NCI-H526 treated with DMSO at 0.1 percent for 48 hours (cell line): ENCODE measurements at places on chromosomes 16 and 17.

DNA sequence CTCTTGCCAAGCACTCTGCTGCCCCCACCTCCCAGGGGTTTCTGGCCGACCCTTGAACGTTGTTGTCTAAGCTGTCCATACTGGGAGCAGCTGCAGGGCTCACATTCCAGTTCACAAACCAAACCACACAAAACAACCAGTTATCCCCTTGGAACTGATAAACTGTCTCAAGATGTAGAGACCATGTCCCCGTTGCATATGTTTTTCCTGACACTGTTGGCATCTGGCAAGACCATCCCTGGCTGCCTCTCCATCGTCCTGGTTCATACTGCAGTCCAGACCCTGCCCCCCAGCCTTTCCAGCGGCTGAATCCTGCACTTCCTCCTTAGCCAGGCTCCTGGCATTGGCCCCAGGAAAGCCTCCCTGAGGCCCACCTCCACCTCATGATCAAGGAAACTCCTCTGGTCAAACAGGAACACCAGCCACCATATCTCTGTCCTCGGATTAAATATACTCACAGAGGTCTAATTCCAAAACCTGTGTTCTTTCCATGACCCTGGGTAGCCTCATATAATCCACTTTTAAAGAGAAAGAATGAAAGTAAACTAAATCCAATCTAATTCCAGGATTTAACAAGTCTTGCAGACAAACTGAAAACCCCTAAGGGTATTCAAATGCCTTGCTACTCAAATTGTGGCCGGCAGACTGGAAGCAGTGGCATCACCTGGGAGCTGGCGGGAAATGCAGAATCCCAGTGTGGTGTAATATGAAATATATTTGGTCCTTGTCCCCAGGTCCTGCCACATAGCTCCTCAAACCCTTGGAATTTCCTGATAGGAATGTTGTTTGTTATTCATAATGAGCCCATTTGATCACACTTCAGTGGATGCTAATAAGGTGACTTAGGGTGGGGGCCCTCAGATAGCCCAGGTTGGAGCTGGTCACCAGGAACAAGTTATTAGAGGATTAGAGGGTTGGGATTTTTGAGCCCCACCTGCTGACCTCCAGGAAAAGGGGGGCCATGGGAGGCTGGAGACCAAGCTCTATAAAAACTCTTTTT, 14.2 kb downstream of the GAS7 start:
- no peak for DNase-seq

- no peak for DNase-seq
Measured at GRCh38 chr17:75326226-75326848, 37.1 kb upstream of the SLC25A19 start.

- no peak for DNase-seq
Measured at GRCh38 chr17:55175788-55176427, 88.9 kb upstream of the HLF start.

GRCh38 chr17:39391448-39391847, 10.0 kb downstream of the FBXL20 start:
- no peak for DNase-seq

DNA sequence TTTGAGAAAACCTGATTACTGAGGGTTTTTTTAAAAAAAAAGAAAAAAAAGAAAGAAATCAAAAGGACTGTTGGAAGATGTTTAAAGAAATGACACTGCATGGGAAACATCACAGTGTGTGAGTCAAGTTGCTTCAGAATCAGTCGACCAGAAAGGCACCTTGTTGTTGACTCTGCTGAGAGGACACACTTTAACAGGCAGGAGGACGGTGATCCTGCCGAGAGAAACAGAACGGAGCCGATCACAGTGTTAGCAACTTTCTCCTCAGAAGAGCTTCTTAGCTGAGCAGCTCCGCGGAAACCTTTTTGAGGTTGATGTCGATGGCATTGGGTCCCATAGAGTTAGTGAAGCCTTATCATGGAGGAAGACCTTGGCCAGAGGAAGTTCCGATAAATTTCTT, 538.7 kb downstream of the RBFOX1 start:
- DNase-seq = no peak

DNA sequence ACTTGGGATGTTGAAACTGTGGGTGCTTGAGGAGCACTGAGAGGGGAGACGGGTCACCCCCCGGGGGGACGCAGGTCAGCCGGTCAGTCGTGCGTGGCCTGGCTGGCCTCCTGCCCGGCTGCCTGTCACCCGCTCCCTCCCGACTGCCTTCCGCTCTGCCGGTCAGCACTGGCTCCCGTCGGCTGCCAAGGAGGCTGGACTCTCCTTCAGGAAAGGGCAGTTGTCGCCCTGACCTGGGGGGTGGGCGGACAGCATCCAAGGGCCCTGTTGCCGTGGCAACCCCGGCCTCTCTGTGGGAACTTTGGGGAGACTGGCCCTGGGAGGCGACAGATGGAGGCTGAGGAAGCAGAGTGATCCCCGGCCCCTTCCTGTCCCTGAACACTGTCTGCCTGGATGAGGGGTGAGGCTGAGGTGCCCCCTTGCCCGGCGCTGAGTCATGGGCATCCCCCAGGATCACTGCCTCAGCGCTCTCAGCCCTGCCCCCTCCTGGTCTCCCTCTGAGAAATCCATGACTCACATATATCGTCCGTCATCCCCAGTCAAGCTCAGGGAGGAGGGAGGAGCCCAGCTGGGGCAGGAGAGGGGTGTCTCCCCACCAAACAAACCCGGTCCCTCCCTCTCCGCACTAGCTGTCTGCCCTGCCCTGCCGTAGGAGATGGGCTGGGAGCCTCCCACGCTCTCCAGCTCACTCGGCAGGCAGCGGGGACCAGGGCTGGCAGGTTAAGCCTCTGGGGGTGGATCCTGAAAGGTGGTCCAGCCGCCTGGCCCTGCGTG, at the start of gene ADGRG1:
TSS of gene ADGRG1 (plus strand) at position 623 of the 774 bp plus-strand sequence. CDS start 21,658 bp downstream, outside the sequence.
- no peak for DNase-seq
